ENCODE measurements at places on chromosomes 11 and 22.

DNA sequence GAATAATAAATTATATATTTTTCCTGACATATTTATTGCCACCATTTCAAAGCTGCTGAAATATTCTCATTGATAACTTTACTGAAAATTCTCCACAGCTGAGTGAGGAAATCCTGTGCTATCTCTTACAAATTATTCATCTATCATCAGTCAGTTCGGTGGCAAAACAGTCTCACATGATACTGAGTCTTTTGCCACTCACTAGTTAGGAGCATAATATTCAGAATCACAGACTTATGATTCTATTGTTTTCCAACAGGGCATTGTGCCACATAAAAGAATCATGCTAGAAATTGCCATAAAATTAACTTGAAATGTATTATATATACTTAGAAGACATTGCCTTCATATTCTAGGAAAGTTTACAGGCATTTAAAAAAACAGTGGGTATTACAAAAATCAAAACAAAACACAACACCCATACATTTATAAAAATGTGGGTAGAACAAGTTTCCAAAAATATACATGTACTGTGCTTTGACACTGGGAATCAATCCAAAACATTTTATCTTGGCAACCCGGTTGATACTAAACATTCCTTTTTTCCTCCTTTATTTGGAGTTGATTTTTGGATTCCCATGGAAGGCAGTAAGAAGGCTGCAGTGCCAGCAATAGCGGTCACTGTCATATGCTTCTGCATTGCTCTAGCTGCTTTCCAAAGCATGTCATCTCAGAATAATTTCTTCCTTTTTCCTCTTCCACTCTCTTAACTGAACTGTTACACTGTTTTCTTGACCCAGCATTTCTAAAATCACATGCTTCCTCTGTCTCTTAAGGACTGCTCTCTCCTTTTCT, 42.5 kb downstream of the ATG16L2 start:
- DNase-seq, result no peak

DNA sequence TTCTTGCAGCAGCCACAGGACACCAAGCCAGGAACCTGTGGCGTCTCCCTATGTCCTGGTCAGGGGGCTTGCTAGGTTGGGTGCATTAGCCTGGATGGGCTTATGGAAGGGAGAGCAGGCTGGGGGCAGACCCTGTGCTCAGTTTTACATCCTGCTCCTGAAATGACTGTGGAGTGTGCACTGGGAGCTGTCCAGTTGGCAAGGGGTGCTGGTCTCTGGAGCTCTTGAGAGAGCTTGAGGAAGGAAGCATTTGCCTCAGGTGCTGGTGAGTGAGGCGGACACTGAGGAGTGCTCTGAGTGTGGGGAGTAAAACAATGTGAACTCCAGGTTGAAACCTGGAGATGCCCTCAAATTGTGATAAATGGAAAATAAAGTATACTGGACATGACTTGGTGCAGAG, 3.4 kb downstream of the SCGB1D4 start:
- DNase-seq, result no peak

DNA sequence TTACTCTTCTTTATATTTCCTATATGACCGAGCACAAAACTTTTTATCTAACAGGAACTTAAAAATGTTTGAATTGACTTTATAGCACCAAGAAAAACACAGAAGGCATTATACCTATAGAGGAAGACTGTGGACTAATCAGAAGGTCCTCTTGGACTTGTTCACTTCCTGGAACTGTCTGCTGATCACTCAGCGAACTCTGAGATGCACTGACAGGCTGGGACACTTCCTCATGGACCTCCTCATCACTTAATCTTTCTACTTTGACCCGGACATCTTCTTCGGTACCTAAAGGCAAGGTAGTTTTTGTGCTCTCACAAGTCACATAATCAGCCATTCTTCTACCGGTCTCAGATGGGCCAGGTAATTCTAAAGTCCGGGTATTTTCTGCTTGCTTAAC, 54.0 kb downstream of the ZBTB44 start:
- DNase-seq, result no peak

DNA sequence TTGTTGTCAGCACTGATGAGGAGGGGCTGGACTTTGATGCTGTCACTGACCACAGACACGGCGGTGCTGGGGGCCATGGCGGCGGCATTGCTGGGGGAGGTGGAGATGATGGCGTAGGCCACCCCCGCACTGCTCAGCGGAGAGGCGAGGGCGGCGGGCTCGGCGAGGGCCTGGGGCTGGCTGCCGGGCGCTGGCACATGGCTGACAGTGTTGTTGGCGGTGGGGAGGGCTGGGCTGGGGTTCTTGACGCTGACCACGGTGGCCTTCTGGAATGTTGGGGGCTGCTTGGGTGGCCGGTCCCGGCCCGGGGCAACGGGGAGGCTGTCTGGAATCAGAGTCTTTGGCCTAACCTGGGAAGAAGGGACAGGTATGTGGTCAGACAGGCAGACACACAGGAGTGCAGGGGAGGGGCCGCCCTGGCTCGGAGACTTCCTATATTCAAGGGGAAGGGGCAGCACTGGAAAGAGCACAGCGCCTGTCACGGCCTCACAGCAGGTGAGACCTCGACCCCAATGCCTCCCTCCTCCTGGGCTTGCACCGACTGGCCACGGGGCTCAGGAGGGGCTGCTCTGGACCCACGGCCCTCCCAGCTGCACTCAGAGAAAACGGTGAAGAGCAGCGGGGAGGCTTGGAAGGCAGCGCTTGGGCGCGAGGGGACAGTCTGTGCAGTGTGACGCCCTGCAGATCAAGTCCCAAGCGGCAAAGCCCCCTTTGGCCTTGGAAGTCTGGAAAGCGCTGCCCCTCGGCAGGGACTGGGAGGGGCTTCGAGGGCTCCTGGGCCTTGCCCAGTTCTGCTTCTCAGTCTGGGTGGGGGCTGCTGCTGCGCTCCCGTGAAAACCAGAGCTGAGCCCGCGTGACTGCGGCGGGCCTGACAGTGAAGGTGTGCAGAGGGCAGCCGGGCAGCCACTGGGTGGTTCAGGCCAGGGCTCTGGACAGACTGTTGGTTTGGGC, 93.2 kb downstream of the PHF21B start:
- DNase-seq, result no peak

DNA sequence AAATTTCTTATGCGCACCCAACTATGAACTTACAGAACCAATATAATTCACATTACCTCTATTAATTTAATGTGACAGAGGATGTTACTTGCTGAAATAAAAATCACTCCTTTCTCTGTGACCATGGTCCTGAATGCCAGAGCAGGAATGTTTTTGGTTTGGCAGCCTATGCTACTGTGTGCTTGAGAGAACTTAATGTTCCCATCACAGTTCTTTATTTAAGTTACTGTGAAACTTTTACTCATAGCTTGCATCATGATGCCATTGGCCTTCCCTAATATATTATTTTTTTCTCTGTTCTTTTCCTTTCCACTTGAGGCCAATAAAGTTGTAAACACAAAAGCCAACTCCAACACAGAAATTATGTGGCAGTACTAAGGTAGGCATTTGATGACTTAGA, 142.2 kb downstream of the FAM76B start:
- DNase-seq, result no peak

GRCh38 chr11:114616516-114616915, 20.9 kb upstream of the NXPE4 start:
- DNase-seq, result no peak

- no peak for DNase-seq
These were observed 135.0 kb upstream of the MTNR1B start for GRCh38 chr11:92834296-92835020.

DNA sequence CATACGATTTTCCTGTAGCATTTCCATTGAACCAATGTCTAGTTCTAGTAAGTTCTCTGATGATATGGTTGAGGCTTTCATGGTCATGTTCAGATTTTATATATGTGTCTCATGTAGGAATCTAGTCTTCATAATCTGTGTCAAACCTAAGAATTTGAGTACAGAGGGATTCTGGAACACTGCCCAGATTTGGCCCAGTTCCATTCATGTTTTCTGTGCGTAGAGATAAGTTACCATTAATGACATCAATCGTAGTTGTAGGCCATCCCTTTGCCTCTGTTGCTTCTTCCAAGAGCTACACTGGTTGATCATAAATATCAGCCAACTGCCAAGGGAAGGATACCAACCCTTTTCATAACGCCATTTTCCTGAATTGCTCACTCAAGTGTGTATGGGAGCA, 23.3 kb downstream of the ST3GAL4 start:
- DNase-seq, result no peak
